ENCODE measurements at places on chromosomes 11 and 22.

DNA sequence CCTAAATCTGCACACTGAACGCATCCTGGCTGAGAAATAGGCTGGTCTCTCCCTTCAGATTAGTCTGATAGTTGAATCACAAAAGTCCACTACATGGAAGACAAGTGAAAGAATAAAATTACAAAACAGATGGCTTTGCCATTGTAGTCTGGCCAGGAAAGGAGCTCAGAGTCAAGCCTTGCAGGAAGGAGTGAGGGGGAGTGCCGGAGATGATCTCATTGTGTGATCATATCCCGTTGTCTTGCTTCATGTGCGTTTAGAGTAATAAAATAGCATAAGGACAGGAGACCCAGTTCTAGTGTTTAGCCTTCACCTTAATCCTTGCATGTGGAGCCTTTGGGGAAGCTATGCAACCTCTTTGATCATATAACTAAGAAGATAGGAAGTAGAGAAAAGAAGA is 666.7 kb upstream of the RAG2 start:
- DNase-seq: no peak

GRCh38 chr22:23166042-23166831 is 14.1 kb upstream of the BCR start:
- DNase-seq: no peak

DNA sequence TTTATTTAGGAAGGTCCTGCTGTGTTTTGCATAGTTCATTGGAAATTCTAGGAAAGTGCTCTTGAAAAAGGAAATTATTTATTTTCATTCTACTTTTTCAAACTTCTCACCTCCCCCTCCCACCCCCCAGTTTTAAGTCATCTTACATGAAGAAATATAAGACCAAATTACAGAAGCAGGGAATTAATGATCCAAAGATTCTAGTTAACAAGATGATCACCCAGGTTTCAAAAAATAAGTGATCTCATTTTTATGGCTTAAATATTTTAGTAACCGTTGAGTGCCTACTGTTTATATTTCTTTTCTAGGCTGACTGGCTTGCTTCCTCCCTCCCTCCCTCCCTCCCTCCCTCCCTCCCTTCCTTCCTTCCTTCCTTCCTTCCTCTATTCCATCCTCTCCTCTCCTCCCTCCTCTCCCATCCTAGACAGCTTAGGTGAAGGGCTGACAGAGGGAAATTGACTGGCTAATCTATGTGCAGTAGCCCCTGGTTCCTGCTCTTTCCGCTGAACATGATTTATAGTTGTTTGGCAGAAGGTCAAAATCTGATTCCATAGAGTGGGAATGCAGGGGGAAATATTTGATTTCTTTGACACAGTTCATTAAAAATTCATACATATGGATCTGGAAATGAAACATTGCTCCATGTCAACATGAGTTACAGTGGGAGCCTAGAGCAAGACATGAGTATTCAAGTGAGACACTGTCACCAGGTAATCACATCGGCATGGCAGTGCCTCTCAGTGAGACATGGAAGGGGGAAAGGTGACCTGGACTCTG is 123.4 kb downstream of the COMMD9 start:
- DNase-seq: no peak

- peak; percentile 40 for DNase-seq
Measured at GRCh38 chr11:93591247-93591898, 48.2 kb upstream of the SMCO4 start.

GRCh38 chr11:43316451-43316850 is 4.7 kb downstream of the API5 start:
- DNase-seq: peak; percentile 62

DNA sequence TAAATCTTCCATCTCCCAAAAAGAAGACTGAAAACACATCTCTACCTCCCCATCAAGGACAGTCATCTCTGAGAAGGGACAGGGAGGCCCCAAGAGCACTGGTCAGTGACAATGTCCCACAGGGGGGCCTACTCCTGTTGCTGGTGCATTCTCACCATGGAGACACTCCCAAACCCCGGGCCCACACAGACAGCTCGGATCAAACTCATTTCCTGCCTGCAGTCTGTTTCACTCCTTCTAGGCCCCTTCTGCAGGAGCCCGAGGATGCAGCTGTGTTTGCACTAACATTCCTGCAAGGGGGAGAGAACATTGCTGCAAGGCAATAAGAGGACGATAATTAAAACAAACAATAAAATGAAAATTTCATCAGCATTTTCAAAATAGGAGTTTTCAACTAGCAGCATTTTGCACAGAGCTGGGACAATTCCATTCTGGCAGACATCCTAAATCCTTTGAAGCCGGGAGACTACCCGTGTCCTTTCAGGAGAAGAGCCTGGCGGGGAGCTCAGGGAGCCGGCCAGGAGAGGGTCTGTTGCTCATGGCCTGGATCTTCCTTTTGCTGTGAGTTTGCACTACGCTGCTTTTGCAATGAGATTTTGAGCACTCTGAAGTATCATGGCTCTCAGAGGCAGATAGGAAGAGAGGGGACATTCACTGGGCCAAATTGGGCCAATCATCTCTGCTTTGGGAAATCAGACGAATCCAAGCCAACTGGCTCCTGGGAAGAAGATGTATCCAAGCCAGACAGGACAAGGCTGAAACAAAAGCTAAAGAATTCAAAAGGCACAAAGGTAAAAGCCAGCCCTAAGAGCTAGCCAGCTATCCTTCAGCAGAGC is 33.2 kb downstream of the SPATA19 start:
- DNase-seq: no peak

- no peak for DNase-seq
Measured at GRCh38 chr11:36743039-36743438, 145.0 kb upstream of the RAG2 start.

- no peak for DNase-seq
Measured at GRCh38 chr22:44221710-44222475, 41.2 kb downstream of the PARVG start.

DNA sequence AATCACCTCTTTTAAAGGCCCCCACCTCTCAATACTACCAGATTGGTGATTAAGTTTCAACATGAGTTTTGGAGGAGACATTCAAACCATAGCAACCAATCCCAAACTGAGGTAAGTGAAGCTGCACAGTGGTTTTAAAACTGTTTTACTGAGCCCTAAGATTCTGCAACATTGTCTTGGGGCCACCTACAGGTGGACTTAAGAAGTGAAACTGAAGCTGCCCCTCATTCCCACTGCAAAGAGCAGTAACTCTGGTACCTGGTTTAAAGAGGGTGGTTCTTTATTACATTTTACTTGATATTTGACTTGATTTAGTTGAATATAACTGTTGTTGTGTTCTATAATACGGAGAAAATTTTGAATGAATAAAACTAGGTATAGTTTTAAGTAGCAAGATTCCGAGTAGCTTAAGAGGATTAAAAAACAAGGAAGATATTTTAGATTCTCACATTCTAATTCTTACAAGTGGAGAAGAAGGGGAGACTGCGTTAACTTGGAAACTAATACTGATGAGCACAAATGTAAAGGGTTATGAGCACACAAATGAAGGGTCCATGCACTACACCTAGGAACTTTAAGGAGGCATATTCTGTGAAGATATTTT is 26.7 kb downstream of the SYT9 start:
- peak; percentile 41 for DNase-seq
